ENCODE measurements at places on chromosomes 3 and 15.

DNA sequence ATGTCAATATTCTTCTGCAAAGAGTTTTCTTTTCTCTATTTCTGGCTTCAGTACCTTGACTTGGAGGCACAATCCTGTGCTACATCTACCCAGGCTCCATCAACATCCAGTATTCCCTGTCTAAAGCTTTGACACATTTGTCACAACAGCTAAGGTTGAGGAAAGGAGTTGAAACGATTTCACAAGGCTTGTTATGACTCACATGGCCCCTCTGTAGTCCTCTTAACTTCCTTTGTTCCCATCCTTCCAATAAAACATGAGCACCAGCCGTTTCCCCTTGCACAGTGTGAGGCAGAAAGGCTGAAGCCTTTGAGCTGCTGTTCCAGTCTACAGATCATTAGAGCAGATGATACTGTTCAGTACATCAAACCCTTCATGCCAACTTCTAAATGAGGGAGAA lies 163.0 kb upstream of the TMCO5A start:
- no peak for DNase-seq

GRCh38 chr3:41579861-41580260 lies 380.6 kb downstream of the CTNNB1 start:
- DNase-seq, result no peak

DNA sequence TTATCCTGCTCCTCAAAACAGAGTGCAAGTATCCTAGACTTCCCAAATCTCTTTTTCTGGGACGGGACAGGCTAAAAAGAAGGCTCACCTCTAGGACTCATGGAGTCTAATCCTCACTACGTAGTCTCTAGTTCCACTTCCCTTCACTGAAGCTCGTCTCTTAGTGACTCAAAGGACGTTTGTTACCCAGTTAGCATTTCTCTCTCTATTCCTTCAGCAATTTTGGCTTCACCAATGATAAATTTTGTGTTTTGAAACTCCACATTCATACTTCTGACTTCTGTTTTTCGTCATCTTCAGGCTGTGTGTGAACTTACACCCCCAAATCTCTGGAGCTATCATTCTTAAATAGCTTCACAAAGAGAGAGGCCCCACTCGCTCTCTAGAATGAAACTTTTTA lies 627.1 kb downstream of the NAALADL2 start:
- no peak for DNase-seq

DNA sequence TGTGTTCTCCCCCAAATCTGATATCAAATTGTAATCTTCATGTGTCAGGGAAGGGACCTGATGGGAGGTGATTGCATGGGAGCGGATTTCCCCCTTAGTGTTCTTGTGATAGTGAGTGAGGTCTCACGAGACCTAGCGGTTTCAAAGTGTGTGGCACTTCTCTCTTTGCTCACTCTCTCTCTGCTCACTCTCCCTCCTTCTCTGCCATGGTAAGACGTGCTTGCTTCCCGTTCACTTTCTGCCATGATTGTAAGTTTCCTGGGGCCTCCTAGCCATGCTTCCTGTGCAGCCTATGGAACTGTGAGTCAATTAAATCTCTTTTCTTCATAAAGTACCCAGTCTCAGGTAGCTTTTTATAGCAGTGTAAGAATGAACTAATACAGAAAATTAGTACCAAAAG lies 30.6 kb upstream of the OR5H6 start:
- DNase-seq, result no peak

DNA sequence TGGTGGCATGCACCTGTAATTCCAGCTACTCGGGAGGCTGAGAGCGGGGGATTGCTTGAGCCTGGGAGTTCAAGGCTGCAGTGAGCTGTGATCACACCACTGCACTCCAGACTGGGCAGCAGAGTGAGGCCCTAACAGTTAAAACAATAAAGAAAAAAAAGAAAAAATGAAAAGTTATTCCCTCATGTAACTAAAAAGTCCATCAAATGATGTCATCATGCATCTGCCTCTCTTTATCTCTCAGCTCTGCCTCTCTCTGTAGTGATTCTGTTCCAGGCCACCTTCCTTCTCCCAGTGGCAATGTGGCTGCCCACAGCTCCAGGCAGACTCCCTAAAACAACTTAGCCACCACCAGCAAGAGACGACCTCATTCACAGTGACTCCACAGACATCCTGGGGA lies 31.5 kb upstream of the TRH start:
- DNase-seq, result no peak

DNA sequence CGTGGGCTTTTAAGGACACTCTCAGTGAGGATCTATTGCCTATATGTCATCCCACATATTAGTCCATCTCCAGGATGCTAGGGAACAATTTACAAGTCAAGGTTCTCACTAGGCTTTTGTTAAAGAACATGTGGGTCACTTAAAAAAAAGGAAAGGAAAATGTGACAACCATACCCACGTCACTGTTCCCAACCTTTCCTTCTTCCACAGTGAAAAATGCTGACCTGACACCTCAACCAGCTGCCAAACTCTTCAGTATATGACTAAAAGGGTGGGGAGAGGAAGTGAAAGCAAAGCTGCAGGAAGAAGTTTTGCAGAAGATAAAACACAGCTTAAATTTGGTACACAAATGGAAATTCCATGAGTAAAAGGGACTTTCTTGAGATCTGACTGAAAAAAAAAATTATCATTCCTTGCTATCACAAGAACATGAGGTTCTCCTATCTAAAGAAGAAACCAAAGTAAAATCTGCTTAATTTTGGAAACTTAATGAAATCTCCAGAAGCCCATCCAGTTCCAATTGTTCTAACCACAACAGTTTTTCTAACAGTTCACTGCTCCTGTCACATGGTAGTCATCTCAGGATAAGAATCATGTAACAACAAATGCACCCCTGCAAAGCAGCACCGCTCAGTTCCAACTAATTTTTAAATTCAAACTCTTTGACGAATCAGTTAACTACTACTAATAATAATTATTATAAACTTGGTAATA lies 117.0 kb upstream of the TSPAN3 start:
- no peak for DNase-seq

- DNase-seq, result no peak
These were observed 805 bp upstream of the TRPM7 start for GRCh38 chr15:50687302-50687902.

DNA sequence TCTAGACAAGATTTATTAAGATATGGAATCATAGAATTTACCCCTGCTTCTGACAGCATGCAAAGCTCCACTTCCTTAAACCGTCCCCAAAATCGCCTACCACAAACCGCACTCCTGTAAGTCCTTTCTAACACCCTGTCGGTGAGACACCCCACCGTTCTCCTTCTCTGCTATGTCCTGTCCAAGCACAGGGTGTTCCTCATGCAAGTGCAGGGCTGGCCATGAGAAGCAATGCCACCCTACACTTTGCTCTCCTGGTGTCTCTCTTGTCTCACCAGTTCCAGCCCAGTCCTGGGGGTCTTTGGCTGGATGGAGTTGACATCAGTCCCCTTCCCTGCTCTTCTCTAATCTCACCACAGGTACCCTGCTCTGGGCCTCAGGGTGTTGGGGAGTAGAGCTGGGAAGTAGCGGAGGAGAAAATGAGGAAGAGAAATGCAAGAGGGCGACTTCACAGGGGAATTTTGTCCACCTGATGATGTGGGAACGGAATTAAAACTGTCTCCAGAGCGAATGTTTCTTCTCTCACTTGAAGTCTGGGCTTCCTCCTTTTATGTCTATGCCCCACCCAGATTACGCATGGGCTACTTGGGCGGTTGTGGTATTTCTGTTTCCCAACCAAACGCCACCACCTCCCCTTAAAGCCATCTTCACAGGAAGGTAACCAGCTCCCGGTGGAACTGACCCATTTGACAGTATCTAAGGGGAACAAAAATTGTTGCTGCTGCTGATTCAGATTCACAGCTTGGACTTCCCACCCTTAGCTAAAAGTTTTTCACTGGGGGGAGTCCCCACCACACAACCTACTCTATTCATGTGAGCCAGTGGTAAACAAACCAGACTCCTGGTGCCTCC lies 49.9 kb downstream of the CASR start:
- DNase-seq, result no peak

DNA sequence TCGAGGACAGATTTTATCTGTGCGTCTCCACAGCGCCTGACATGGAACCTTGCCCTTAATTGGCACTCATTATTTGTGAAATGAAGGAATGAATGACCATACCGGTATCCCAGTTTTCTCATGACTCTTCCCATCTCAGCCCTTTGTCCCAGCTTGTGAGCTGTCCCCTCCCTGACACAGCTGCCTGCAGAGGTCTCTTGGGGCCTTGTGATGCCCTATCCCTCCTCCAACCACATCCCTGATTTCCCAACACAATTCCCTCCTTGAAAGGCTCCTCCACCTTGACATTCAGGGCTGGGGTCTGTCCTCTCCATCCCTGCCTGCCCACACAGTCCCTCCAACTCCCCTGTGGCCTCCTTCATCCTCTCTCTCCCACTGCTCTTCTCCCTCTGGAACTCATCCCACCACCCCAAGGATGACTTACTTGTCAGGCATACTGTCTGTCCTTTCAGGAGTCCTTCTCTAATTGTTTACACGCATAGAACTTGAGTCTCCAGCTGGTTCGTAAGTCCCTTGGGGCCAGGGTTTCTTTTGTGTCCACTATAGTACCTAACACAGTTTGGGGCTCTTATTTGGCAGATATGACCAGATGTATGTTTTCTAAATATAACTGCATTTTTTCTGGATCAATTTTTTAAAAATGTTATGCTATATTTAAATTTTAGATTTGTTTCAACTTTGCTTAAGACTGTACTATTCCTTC lies 35.6 kb upstream of the FILIP1L start:
- no peak for DNase-seq

DNA sequence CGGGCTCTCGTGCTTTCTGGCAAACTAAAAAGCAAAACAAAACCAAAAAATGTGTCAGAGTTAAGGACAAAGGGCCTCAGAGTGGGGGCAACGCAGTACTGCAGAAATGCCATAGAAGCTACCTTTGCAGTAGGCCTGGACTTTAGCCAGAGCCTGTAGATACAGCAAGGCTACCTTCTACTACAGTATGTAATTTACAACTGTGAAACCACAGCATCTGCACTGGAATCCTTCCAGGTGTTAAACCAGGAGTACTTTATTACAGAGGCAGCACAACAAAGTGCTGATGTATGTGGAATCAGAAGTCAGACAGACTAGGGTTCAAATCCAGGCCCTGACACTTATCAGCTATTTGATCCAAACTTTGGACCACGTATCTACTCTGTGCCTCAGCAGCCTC lies 34.9 kb downstream of the RUBCN start:
- no peak for DNase-seq

DNA sequence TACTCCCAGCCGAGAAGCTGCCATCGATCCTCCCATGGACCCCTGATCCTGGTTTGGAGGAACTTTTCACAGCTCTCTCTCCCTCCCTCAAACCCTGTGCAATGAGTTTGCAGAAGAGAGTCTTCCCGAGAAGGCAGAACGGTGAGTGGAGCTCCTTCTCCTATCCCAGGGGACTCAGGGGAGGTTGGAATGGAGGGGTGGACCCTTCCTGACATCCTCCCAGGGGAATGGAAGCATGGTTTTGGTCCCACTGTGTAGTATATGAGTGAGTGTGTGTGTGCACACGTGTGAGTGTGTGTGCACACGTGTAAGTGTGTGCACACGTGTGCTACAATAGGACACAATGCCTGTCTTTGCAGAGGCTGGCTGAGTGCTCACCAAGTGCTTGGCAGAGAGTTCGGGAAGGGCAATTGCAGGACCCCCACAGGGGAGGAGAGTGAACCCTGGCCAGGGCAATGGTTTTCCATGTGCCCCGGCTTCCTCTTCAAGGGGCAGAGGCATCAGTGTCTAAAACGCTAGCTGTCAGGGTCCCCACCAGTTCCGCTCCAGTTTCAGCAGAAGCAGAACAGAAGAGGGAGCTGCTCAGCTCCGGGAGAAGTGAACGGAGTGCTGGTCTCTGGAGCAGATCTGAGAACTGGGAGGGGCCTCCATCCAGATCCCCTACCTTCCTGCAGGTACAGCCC lies 13.8 kb upstream of the IL16 start:
- DNase-seq, result no peak

- no peak for DNase-seq
These were observed 275.4 kb downstream of the NEK10 start for GRCh38 chr3:27093771-27094170.

DNA sequence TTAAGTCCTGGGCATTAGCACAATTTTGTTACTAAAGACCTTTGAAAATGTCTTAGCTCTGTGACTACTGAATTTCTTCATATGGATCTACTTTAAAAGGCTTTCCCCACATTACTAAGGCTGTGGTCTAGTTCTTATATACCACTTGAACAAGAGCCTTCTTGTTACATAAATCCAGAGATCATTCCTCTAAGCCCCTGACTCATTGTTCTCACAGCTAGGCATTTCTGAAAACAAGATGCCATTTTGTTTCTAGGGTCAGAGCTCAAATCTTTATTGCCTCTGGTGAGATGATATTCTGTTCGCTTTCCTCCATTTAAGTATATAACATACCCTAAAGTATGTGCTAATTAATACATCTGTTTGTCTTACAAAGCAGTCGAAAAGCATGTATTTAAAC lies 29.8 kb upstream of the LPP start:
- no peak for DNase-seq

- DNase-seq, result no peak
These were observed 277 bp downstream of the SIAH2 start for GRCh38 chr3:150762662-150763121.

DNA sequence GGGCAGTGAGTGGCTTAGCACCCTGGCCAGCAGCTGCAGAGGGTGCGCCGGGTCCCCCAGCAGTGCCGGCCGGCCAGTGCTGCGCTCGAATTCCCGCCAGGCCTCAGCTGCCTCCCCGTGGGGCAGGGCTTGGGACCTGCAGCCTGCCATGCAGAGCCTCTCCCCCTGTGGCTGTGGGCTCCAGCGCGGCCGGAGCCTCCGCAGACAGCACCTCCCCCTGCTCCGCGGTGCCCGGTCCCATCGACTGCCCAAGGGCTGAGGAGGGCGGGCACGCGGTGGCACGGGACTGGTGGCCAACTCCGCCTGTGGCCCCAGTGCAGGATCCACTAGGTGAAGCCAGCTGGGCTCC lies 386.3 kb downstream of the CNTN4 start:
- DNase-seq, result no peak

- no peak for DNase-seq
These were observed 1.1 kb downstream of the FAH start for GRCh38 chr15:80153900-80154299.

DNA sequence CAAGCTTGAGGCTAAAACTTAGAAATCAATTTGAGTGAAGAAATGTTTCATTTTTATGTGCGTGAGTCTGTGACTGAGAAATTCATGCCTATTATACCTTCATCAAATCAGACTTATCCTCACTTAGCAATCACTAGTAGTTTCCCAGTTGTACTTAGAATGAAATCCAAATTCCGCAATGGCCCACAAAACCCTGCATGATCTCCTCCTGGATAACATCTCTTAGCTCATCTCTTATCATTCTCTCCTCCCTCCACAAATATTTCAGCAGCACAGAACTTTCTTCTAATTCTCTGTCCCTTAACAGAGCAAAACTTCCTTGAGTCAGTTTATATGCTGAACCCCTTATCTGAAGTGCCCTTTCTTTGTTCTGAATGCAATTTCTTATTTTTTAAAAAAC lies 198.8 kb upstream of the TGFBR2 start:
- no peak for DNase-seq

- DNase-seq, result no peak
These were observed 61.8 kb downstream of the ZBBX start for GRCh38 chr3:167318306-167318705.

- DNase-seq, result peak; percentile 37
These were observed 4.4 kb downstream of the GXYLT2 start for GRCh38 chr3:72892081-72892775.

All from NCI-H2029 (cell line).